ENCODE measurements at places on chromosomes 6 and 20. TPM values are rescaled to one million over a fixed set of nuclear protein-coding genes. Genes with fewer than 3 reads are reported as not detected.

Gene CAGE1
- not detected for total RNA-seq

Gene FNDC1
- 1.0 TPM for total RNA-seq

Gene KCNK5
- total RNA-seq, result 18.5 TPM

Gene PNLDC1
- total RNA-seq, result 1.0 TPM
